ENCODE measurements at places on chromosomes 12 and 14. TPM values are rescaled to one million over a fixed set of nuclear protein-coding genes. Genes with fewer than 3 reads are reported as not detected.

GRCh38 chr12:5557906-5558305, 126.0 kb downstream of the NTF3 start:
- H3K36me3 ChIP-seq: no peaks in the 10 kb centered on the region
- no peaks in the 10 kb centered on the region for H3K27me3 ChIP-seq
- no peak overlapping the region for H3K4me3 ChIP-seq
- no peak for DNase-seq
- no peak overlapping the region for H3K27ac ChIP-seq
- H3K4me1 ChIP-seq: no peaks in the 10 kb centered on the region

DNA sequence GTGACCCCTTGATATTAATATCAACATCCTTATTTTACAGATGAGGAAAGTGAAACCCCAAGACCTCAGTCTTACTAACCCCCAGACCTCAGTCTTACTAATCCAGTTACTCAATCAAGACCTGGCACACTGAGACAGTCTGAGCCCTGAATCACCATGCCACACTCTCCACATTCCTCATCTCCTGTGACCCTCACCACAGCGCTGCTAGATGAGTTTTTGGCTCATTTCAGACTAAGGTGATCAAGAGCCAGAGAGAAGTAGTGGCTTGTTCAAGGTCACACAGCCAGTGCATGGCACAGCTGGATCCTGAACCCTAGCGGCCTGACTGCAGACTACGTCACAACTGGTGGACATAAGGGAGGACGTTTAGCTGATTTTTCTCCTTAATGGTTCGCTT, 579.2 kb downstream of the BCL11B start:
- no peak for DNase-seq
- no peaks in the 10 kb centered on the region for H3K4me1 ChIP-seq
- H3K4me3 ChIP-seq: no peak overlapping the region
- no peak overlapping the region for H3K27ac ChIP-seq
- peaks cover 4% of the 10 kb centered on the region for H3K27me3 ChIP-seq

The CIROP gene
- total RNA-seq: not detected

- DNase-seq: no peak
- H3K27ac ChIP-seq: no peak overlapping the region
- H3K4me1 ChIP-seq: no peaks in the 10 kb centered on the region
Observed at GRCh38 chr14:104475802-104476201, 103.8 kb upstream of the C14orf180 start.

GRCh38 chr14:51834240-51834639, 26.2 kb upstream of the GNG2 start:
- no peaks in the 10 kb centered on the region for H3K27me3 ChIP-seq
- no peak for DNase-seq
- H3K4me1 ChIP-seq: no peaks in the 10 kb centered on the region
- H3K4me3 ChIP-seq: no peak overlapping the region

- no peaks in the 10 kb centered on the region for H3K27me3 ChIP-seq
- no peak overlapping the region for H3K27ac ChIP-seq
- H3K4me3 ChIP-seq: no peak overlapping the region
- peak; percentile 13 for DNase-seq
Observed at GRCh38 chr12:26369588-26369987, 174.2 kb downstream of the SSPN start.

The WSCD2 gene
- 4.2 TPM for total RNA-seq

The BATF gene
- total RNA-seq: not detected

The TMEM30B gene
- total RNA-seq: 15.8 TPM

GRCh38 chr12:46490635-46491034, 118.1 kb upstream of the SLC38A2 start:
- H3K4me3 ChIP-seq: no peak overlapping the region
- DNase-seq: no peak
- H3K36me3 ChIP-seq: no peaks in the 10 kb centered on the region
- peak overlapping the region; percentile 12 for H3K27ac ChIP-seq
- no peaks in the 10 kb centered on the region for H3K27me3 ChIP-seq

DNA sequence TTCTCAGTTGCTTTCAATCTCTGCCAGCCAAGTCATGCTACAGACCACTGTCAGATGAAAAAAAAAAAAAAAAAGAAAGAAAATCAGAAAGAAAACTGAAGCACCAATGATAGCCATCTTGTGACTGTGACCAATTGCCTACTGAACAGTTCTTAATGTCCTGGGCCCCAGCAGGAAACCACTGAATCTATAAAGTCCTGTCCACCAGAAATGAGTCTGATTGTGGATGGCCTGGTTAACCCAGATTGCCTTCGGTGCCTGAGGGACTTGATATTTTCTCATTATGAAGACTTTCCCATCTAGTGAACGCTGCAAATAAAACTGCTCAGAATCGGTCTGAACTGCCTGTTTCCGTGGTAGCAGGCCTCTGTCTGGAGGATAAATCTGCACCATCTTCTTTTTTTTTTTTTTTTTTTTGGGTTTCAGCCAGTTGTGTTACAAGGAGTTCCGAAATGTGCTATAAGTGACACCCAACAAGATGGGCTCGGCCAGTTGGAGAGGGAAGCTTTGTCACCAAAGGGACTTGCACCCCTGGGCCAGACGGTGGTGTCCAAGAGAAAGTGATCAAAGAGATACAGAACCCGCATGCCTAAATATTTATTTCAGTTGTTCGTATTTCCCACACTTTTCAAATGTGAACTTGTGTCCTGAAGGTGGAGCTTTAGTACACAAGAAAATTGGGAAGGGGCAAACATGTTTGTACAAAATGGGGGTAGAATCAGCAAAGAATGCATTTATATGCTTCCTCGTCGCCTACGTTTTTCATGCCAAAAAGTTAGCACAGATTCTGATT, 3.0 kb upstream of the PLXNC1 start:
- H3K4me1 ChIP-seq: no peaks in the 10 kb centered on the region
- DNase-seq: peak; percentile 46
- H3K27me3 ChIP-seq: peaks cover 28% of the 10 kb centered on the region
- no peak overlapping the region for H3K4me3 ChIP-seq
- H3K36me3 ChIP-seq: no peaks in the 10 kb centered on the region

The MYO1H gene
- not detected for total RNA-seq

The SYNDIG1L gene
- total RNA-seq: not detected

- no peak overlapping the region for H3K4me3 ChIP-seq
- no peak overlapping the region for H3K27ac ChIP-seq
- DNase-seq: no peak
- H3K36me3 ChIP-seq: no peaks in the 10 kb centered on the region
- no peaks in the 10 kb centered on the region for H3K27me3 ChIP-seq
Observed at GRCh38 chr12:121921066-121921465, 2.7 kb downstream of the CFAP251 start.

DNA sequence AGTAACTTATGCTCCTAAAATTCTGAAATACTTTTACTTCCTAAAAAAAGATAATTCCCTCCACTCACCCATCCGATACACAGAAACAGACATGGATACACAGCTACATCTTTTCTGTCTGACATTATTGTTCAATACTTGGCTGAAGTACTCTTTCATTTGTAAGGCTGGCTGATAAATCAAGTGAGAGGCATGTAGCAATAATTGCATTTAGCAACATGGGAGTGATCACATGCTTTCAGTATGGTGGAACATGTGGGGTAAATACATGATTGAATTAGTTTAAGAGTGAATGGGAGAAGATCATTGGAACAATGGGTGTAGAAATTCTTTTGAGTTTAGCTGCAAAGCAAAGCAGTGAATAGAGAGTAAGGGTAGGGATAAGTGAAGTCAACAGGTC, 25.6 kb downstream of the PTPRQ start:
- no peaks in the 10 kb centered on the region for H3K27me3 ChIP-seq
- H3K4me1 ChIP-seq: no peaks in the 10 kb centered on the region
- H3K4me3 ChIP-seq: no peak overlapping the region
- no peak for DNase-seq
- no peak overlapping the region for H3K27ac ChIP-seq

The PTGER2 gene
- 18.5 TPM for total RNA-seq

The OTOGL gene
- 0.44 TPM for total RNA-seq

DNA sequence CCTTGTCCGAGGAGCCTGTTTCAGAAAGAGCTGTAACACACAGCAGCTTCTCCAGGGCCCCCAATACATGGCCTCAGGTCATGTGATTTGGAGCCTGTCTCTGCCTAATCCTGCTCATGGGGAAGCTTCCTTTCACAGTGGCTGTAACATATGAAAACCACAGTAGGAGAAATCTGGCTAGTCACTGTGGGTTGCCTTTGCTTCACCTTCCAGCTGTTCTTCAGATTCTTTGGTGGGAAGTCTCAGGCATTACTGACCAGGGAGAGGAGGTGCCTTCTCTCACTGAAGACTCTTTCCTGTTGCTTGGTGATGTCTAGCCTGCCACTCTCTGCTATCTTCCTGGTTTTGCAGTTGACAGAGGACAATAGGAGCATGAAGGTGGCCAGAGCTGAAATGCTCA, 350.6 kb downstream of the DPF3 start:
- no peaks in the 10 kb centered on the region for H3K27me3 ChIP-seq
- no peak overlapping the region for H3K27ac ChIP-seq
- DNase-seq: no peak
- no peak overlapping the region for H3K4me3 ChIP-seq
- H3K36me3 ChIP-seq: no peaks in the 10 kb centered on the region

The RCOR1 gene
- 27.0 TPM for total RNA-seq

GRCh38 chr12:121532503-121533393, 48.1 kb downstream of the KDM2B start:
- no peak overlapping the region for H3K4me3 ChIP-seq
- H3K4me1 ChIP-seq: peaks cover 30% of the 10 kb centered on the region
- H3K27me3 ChIP-seq: no peaks in the 10 kb centered on the region
- H3K36me3 ChIP-seq: no peaks in the 10 kb centered on the region
- peak overlapping the region; percentile 81 for H3K27ac ChIP-seq
- DNase-seq: no peak

DNA sequence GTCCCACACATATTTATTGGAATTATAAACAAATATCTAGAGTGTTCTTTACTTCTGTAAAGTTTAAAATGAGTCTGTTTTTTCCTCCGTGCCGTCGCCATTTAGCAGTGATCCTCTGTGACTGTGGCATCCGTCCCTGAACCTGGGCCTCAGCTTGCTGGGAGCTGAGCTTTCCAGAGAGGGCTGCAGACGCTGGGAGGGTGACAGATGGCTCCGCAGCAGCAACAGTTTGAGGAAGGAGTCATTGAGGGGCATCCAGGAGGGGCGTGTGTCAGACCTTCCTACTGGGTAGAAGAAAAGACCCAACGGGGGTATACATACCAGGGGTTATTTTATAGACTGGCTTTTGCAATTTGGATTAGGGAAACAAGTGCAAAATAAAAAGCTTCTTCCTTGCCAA, 47.9 kb downstream of the NEUROD4 start:
- H3K4me3 ChIP-seq: no peak overlapping the region
- H3K36me3 ChIP-seq: no peaks in the 10 kb centered on the region
- peaks cover 17% of the 10 kb centered on the region for H3K27me3 ChIP-seq
- DNase-seq: no peak

GRCh38 chr14:49418789-49419188, 167.4 kb downstream of the RPS29 start:
- no peaks in the 10 kb centered on the region for H3K4me1 ChIP-seq
- no peak for DNase-seq
- no peak overlapping the region for H3K27ac ChIP-seq
- no peaks in the 10 kb centered on the region for H3K27me3 ChIP-seq
- peaks cover 4% of the 10 kb centered on the region for H3K36me3 ChIP-seq

The TAS2R50 gene
- 2.0 TPM for total RNA-seq

The SIX6 gene
- not detected for total RNA-seq

The CAPZA3 gene
- not detected for total RNA-seq

GRCh38 chr14:45253754-45254310, 830 bp upstream of the MIS18BP1 start:
- DNase-seq: no peak
- peak overlapping the region; percentile 37 for H3K4me3 ChIP-seq
- H3K27ac ChIP-seq: peak overlapping the region; percentile 92
- no peaks in the 10 kb centered on the region for H3K36me3 ChIP-seq

- no peak overlapping the region for H3K4me3 ChIP-seq
- H3K27me3 ChIP-seq: no peaks in the 10 kb centered on the region
- DNase-seq: no peak
- no peaks in the 10 kb centered on the region for H3K4me1 ChIP-seq
- H3K27ac ChIP-seq: no peak overlapping the region
Observed at GRCh38 chr12:41881891-41882805, 262.5 kb downstream of the GXYLT1 start.

The OTX2 gene
- total RNA-seq: not detected

DNA sequence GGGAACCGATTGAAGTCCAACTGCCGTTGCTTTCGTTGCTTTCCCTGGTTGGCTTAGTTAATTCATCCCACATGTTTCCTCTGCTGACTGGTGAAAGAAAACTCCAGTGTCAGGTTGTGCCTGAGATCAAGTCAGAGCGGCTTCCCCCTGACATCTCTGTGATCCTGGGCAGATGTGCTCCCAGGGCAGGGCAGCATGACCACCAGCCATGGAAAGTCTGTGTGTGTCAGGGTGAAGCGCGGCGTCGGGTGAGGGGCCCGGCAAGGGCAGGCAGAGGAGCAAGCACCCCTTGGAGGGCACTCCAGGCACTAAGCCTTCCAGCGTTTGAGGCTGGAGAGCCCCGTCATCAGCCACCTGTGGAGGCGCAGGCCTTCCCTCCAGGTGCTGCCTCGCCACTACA, 54.5 kb upstream of the IGF1 start:
- H3K4me1 ChIP-seq: peaks cover 20% of the 10 kb centered on the region
- no peaks in the 10 kb centered on the region for H3K27me3 ChIP-seq
- H3K36me3 ChIP-seq: no peaks in the 10 kb centered on the region
- DNase-seq: no peak
- peak overlapping the region; percentile 53 for H3K27ac ChIP-seq
- no peak overlapping the region for H3K4me3 ChIP-seq

DNA sequence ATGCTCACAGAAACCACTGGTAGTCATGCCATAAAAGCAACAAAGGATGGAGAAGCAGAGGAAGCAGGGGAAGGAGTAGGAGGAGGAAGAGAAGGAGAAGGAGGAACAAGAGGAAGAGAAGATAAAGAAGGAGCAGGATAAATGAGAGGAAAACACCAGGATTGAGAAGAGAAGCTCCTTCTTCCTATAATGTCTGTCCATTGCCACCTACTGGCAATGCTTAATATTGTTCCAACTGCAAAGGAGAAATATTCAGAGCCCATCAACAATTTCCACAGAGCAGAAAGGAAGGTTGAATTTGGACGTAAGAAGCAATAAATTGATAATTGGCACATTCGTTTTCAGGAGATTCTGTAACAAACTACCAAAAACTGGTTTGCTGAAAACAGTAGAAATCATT, 898.4 kb downstream of the SLC16A7 start:
- no peaks in the 10 kb centered on the region for H3K4me1 ChIP-seq
- no peak overlapping the region for H3K4me3 ChIP-seq
- H3K36me3 ChIP-seq: no peaks in the 10 kb centered on the region
- H3K27ac ChIP-seq: no peak overlapping the region
- H3K27me3 ChIP-seq: no peaks in the 10 kb centered on the region

GRCh38 chr14:89382901-89383845, 33.9 kb downstream of the FOXN3 start:
- no peak for DNase-seq
- no peak overlapping the region for H3K4me3 ChIP-seq
- H3K36me3 ChIP-seq: no peaks in the 10 kb centered on the region
- no peak overlapping the region for H3K27ac ChIP-seq
- peaks cover 3% of the 10 kb centered on the region for H3K4me1 ChIP-seq

DNA sequence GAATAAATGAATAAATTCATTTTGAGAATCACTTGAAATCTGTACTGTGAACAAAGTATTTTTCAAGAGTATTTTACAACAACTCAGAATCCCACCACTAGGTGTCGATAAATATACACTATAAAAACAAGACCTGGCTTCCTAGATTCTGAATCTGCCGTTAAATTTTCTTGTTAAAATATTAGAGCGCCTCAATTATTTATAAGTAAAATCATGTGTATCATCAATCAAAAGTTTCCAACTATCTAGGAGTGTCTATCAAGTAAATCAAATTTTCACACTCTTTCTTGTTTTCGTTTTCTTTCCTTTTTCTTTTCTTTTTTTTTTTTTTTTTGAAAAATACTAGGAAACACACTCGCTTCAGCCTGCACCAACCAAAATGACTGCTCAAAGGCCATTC, 179.2 kb upstream of the DCN start:
- peak; percentile 71 for DNase-seq
- H3K27ac ChIP-seq: no peak overlapping the region
- no peak overlapping the region for H3K4me3 ChIP-seq
- H3K36me3 ChIP-seq: no peaks in the 10 kb centered on the region

The LRP1-AS gene
- not detected for total RNA-seq

The DHRS2 gene
- total RNA-seq: 13.2 TPM

Measured in hepatocyte (in vitro differentiated cells).